ENCODE measurements at places on chromosomes 5 and 9. TPM values are rescaled to one million over a fixed set of nuclear protein-coding genes. Genes with fewer than 3 reads are reported as not detected.

Gene HTR1A
- total RNA-seq, result 0.79 TPM

Gene LPAR1
- 0.99 TPM for total RNA-seq

Gene GARIN3
- not detected for total RNA-seq

Gene DNAJB5
- 38.9 TPM for total RNA-seq

Gene TPPP
- 0.48 TPM for total RNA-seq

Gene PAEP
- total RNA-seq, result not detected

Gene RC3H2
- total RNA-seq, result 49.0 TPM

Gene PCYOX1L
- 16.5 TPM for total RNA-seq

Gene TNFAIP8
- total RNA-seq, result 7.3 TPM

Gene STPG3
- total RNA-seq, result not detected

Gene GALT
- total RNA-seq, result 39.2 TPM

Gene ARHGEF28
- total RNA-seq, result 0.57 TPM

Gene PCDHGA6
- total RNA-seq, result 1.5 TPM

Gene ECSCR
- 1.6 TPM for total RNA-seq

Gene TRIM23
- total RNA-seq, result 12.9 TPM

Gene ST6GALNAC4
- total RNA-seq, result 16.5 TPM

Gene PCDHA3
- not detected for total RNA-seq

Gene SPAAR
- not detected for total RNA-seq

Gene CAPSL
- total RNA-seq, result not detected

Gene SLC6A3
- total RNA-seq, result 0.61 TPM

Gene PCDHB8
- total RNA-seq, result 0.57 TPM

Gene LURAP1L
- total RNA-seq, result not detected

Gene PCDHA9
- 0.46 TPM for total RNA-seq

Gene TEK
- 1.8 TPM for total RNA-seq

Gene HRH2
- 3.3 TPM for total RNA-seq

Gene TAL2
- total RNA-seq, result 1.1 TPM

Gene IRX1
- 3.6 TPM for total RNA-seq

Gene LRRC70
- total RNA-seq, result 0.55 TPM

Gene GABBR2
- 0.94 TPM for total RNA-seq

Gene PHYHD1
- total RNA-seq, result 22.2 TPM

Gene KCTD16
- 0.11 TPM for total RNA-seq

Gene C8G
- 0.96 TPM for total RNA-seq

Gene OR2S2
- total RNA-seq, result not detected

Gene GLDC
- 74.6 TPM for total RNA-seq

Data from H9 (cell line).